ENCODE measurements at places on chromosomes 16 and 17.
A peak's percentile ranks its signal among the peaks of the same experiment; 100 is the strongest.

GRCh38 chr16:66292241-66292935 lies 74.1 kb upstream of the CDH5 start:
- no peak for DNase-seq

GRCh38 chr16:27403601-27403992 lies 1.6 kb downstream of the IL21R start:
- DNase-seq = no peak

DNA sequence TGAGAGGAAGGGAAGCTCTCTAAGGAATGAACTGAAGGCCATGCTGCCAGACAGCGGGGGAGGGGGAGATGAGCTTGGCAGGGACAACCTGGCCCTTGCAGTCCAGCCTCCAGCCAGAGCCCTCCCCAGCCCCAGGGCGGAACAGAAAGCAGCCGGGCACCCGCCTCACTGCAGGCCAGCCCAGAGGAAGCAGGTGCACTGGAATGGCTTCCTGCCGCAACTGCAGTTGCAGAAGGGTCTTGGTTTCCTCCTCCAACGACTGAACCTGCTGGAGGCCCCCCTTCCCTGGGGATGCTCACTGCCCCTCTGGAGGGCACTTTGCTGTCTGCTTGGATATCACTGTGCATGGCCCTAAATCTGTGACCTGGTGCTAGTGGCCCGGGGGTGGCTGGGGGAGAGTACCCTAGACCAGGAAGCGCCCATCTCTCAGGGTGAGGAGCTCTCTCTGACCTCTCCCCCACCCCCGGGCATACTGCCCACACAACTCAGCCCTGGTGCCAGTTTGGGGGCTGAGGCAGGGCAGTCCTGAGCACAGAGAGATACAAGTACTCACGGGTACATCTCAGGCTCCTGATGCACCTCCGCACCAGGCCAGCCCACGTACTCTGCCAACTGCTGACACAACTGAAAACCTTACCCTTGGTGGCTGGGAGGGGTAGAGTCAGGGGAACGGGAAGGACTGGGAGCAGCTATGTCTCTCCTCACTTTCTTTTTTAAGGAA lies 41.1 kb downstream of the MYO18A start:
- no peak for DNase-seq

GRCh38 chr16:5504064-5504781 lies 406.6 kb upstream of the EEF2KMT start:
- no peak for DNase-seq

- no peak for DNase-seq
Observed at GRCh38 chr17:44192750-44193149, 6.0 kb downstream of the TMUB2 start.

DNA sequence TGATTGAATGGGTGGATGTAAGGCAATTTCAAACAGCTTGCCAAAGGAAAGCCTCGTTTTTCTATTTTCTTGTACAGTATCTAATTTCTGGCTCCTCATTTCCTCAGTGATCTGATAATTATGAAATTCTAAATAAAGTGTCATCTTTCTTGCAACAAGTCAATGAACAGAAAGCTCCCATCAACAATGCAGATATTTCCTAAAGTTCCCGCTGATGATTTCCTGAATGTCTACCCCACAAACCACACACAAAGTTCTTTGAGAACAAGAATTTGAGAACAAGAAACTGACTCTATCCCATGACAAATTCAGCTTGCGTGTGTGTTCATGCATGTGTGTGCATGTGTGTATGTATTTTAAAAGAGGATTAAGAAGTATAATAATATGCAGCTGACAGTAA lies 35.2 kb downstream of the SKAP1 start:
- no peak for DNase-seq

- no peak for DNase-seq
Observed at GRCh38 chr16:56713794-56714193, 16.1 kb upstream of the NUP93 start.

DNA sequence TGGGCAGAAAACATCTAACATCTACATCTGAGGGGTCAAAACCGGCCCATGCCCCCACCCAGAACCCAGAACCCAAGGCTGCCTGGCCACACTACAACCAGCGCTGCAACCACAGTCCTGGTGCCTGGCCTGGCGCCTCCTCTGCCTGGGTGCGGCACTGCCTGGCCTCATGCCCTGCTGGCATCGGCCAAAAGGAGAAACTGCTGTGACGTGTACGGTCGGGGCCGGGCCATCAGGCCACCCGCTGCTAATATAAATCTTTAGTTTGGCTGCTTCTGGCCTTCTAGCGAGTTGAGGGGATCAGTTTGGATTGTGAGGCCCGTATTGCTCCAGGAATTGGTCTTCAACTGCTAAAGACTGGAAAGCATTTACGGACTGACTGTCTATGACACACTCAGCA lies 22.8 kb downstream of the TMEM204 start:
- DNase-seq = no peak

- peak; percentile 22 for DNase-seq
Observed at GRCh38 chr17:43880420-43880991, 26.8 kb downstream of the MPP2 start.

GRCh38 chr16:17828012-17828411 lies 357.3 kb upstream of the XYLT1 start:
- DNase-seq = no peak

GRCh38 chr17:42288803-42289610 lies 709 bp downstream of the STAT5A start:
- DNase-seq = no peak

DNA sequence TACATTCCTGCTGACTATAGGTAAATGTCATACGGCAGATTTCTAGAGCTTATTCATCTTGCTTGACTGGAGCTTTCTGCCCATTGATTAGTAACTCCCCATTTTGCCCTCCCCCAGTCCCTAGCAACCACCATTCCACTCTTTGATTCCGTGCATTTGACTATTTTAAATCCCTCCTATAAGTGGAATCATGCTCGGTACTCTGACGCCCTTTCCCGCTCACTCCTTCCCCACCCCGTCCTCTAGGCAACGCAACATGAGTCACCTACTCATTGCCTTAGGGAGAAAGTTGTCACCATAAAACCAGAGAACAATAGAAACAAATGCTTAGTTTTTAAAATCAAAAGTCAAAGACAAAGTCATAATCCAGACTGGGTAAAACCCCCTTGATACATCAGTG lies 45.5 kb upstream of the RBBP6 start:
- no peak for DNase-seq

DNA sequence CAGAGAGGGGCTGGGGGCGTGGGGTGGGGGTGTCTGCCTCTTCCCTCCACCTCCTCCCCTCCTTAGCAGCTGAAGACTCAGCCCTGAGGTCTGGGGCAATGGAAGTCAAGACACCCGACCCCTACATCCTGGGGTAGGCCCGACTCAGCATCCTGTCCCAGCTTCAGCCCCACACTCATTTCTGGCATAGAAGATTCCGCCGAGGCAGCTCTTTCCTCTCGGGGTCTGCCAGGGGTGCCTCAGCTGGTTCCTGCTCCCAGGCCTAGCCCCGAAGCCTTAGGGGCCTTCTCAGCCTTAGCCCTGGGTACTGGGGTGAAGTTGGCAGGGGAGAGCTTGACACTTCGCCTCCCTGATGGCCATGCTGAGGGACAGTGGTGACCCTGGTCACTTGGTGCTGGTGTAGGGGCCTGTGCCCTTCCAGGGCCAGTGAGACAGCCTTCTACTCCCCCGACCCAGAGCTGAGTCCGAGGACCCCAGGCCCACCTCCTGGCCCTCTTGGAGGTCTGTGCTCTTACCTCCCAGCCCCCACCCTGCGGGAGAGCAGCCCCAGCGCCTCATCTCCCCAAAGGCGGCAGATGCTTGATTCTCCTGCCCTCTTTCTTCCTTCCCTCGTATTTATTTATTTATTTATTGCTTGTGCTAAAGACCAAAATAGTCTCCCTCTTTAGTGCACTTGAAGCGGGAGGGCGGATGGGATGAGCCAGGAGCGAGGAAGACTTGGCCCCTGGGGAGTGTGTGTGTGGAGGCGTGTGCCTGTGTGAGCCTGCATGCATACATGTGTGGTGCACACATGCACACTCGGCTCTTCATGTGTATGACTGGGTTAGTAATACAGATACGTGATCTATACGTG lies 42.5 kb downstream of the KCNJ12 start:
- no peak for DNase-seq

DNA sequence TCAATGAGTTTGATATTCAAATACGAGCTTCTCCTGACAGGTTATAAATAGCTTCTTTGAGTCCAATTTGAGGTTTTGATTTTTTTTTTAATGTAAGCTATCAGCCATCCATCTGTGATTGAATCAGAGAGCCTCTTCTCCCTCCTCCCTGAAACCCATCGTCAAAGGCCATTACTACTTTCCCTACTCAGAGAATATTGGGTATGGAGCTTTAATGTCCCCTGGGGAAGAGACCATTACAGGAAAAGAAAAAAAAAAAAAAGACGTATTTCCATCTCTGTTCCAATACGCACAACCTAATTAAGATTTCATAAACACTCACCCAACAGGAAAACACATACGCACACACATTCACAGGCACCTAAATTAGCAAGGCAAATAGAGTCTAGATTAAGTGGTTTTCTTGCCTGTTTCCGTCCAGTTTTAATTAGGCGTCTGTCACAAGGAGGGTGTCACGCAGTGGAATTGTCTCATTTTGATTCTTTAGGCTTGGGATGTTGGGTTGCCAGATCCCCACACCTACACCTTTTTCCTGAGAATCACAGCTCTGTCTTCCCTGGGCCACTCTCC lies 194.3 kb upstream of the RPL38 start:
- DNase-seq = no peak

GRCh38 chr16:30509081-30509765 lies 17.1 kb downstream of the ZNF768 start:
- no peak for DNase-seq

- DNase-seq = peak; percentile 53
Observed at GRCh38 chr17:41695954-41696757, 7.5 kb downstream of the EIF1 start.

DNA sequence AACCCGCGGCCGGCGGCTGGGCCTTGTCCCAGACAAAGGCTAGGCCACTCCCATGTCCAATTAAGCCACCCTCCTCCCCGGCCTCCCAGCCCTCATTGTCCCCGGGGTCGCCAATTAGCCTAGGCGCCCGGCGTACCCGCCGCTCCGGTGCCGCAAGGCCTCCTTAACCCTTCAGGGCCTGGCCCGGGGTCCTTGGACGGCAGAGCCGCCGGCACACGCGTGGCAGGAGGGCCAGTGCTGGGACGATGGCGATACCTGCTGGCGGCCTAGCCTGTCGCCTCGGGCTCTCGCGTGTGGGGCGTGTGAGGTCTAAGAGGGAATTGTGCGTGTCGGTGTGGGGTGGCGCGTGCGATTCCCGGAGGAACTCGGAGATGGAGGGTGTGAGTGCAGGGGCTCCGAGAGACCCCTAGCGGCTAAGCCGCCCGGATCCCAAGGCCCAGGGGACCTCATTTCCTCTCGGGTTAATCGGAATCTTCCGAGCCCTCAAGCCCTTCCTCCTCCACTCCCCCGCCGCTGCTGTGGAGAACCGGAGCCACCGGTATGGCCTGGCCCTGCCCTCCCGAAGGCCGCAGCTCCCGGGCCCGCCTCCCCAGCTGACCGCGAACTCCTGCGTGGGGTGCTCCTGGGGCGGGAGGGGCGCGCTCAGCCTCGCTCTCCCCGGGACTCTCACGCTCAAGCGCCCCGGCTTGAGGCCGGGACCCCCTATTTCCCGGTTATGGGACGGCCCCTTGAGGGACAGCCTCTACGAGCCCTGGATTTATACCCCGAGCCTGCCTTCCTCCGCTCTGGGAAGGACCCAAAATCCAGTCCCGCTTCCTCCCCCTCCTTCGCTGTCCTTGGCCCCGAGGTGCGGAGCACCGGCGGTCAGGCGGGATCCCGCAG lies 11.9 kb downstream of the TBX2 start:
- no peak for DNase-seq

GRCh38 chr17:28807925-28808634 lies 34.5 kb downstream of the FAM222B start:
- DNase-seq = peak; percentile 69

GRCh38 chr17:63530557-63531021 lies 7.4 kb downstream of the KCNH6 start:
- DNase-seq = no peak

DNA sequence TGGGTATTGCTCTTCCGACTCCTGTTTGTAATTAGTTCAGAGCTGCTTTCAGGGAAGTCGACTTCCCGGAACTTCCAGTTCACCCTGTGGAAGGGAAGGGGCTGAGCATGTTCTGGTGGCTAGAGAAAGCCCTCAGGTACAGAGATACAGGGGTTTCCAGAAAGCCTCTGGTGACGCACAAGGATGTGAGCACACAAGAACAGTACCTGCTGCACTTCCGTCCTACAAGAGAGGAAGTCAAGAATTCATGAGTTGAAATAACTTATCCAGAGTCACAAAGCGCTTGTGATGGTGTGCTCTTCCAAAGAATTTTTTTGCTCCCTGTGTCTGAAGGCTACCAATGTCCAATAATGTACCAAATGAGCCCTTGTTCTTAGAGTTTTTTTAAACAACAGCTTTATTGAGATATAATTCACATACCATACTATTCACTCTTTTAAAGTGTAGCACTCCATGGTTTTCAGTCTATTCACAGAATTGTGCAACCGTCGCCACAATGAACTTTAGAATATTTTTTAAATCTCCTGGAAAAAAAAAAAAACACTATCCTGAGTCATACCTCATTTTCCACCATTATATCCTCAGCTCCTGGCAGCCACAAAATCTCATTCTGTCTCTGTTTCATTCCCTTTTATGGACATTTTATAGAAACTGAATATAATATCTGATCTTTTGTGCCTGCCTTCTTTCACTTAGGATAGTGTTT lies 327.6 kb downstream of the CDH13 start:
- DNase-seq = no peak

DNA sequence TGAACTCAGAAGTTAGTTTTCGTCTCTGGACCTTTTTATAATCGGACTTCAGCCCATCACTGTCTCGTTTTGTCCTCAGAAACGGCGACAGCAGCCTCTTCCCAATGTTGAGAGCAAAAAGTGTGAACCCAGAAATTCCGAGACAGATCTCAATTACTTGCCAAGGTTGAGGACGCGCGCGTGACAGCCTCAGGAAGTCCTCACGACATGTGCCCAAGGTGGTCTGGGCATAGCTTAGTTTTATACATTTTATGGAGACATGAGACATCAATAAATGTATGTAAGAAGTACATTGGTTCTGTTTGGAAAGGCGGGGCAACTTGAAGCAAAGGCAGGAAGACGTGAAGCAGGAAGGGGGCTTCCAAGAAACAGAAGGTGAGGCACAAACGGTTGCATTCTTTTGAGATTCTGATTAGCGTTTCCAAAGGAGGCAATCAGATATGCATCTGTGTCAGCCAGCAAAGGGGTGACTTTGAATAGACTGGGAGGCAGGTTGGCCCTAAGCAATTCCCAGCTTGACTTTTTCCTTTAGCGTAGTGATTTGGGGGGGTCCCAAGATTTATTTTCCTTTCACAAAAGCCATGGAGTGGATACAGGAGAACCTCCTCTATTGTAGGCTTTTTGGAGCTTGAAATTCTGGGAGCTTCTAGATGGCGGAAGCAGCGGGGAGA lies 583 bp upstream of the ZNF747 start:
- no peak for DNase-seq

- DNase-seq = no peak
Observed at GRCh38 chr16:86038926-86039310, 140.0 kb downstream of the IRF8 start.

DNA sequence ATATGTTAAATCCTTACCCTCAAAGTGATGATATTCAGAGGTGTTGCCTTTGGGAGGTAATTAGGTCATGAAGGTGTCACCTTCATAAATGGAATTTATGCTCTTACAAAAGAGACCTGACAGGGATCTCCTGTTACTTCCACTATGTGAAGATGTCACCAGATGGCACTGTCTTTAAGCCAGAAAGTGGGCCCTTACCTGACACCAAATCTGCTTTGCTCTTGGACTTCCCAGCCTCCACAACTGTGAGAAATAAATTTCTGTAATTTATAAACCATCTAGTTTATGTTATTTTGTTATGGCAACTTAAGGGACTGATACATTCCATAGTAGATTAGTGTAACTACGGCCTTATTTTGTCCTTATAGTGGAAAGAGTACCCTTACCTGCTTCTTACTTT lies 358.3 kb upstream of the SALL1 start:
- no peak for DNase-seq

- no peak for DNase-seq
Observed at GRCh38 chr17:2024572-2025219, 438 bp downstream of the RTN4RL1 start.

Measured in HCT116 (cell line).